ENCODE measurements at places on chromosomes 3 and 15. TPM values are rescaled to one million over a fixed set of nuclear protein-coding genes. Genes with fewer than 3 reads are reported as not detected.
A peak's percentile ranks its signal among the peaks of the same experiment; 100 is the strongest.

Gene GP5
- total RNA-seq = not detected

Gene CCDC54
- total RNA-seq = not detected

DNA sequence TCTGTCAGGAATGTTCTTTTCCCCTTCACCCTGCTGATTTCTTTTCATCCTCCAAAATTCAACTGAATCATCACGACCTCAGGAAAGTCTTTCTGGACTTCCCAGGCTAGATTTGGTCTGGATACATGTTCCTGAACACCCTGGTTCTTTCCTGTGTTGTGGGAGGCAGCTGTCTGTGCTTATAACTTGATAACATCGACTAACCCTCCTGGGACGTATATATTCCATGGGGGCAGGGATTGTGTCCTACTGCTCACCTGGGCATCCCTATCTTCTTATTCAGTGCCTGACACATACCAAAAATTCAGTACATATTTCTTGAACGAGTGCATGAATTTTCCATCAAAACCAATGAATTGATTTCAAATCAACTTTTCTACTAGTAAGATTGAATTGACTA is 47.6 kb upstream of the MEF2A start:
- no peaks in the 10 kb centered on the region for H3K27me3 ChIP-seq
- H3K4me3 ChIP-seq = no peak overlapping the region
- H3K27ac ChIP-seq = no peak overlapping the region

GRCh38 chr15:41254560-41254959 is 23.5 kb downstream of the CHP1 start:
- H3K27ac ChIP-seq = no peak overlapping the region
- peaks cover 9% of the 10 kb centered on the region for H3K36me3 ChIP-seq
- no peak overlapping the region for H3K4me3 ChIP-seq
- no peak for DNase-seq

Gene SMAD3
- total RNA-seq = 23.2 TPM

- H3K4me1 ChIP-seq = peaks cover 3% of the 10 kb centered on the region
- no peak overlapping the region for H3K4me3 ChIP-seq
Observed at GRCh38 chr15:22880068-22880980, 41.9 kb downstream of the NIPA2 start.

DNA sequence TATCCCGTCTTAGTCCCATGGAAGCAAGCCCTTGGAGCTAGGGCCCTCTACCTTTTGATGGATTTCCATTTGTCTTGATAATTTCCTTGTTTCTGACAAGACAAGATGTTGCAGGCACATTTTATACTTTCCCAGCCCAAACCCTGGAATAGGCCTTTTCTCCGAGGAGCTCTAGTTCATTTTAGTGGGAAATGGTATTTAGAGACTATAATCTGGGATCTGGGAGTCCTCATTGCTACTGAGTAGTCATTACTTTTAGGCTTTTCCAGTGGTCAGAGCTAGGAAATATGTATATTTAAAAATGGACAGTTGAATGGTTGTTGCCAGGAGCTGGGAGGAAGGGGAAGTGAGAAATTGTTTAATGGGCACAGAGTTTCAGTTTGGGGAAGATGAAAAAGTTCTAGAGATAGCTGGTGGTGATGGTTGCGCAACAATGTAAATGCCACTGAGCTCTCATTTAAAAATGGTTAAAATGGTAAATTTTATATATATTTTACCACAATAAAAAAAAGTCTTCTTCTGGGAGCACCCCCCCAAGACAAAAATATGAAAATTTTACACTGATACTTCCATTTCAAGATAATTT is 31.6 kb downstream of the MLH1 start:
- peaks cover 52% of the 10 kb centered on the region for H3K36me3 ChIP-seq
- no peak for DNase-seq
- no peaks in the 10 kb centered on the region for H3K27me3 ChIP-seq
- no peak overlapping the region for H3K27ac ChIP-seq

Gene LRRC3B
- not detected for total RNA-seq

- H3K4me3 ChIP-seq = no peak overlapping the region
- DNase-seq = no peak
- H3K4me1 ChIP-seq = peaks cover 21% of the 10 kb centered on the region
- H3K27ac ChIP-seq = no peak overlapping the region
Observed at GRCh38 chr3:127544803-127545201, 45.7 kb downstream of the TPRA1 start.

DNA sequence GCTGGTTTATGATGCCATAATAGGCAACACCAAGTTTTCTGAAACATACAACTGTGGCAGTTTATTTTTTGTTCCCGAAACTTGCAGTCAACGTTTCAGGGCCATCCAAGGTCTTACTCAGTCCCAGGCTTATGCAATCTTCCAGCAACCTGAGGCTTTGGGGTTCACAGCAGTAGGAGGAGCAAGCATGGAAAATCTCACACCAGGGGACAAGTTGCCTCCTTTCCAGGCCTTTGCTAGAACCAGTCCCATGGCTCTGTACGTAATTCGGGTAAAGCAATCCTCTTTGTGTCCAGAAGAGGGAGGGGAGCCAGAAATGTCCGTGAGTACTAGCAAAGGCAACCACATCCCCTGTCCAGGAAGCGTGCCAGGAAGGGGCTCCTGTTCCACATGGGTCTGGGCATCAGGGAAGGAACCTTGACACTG is 4.7 kb upstream of the FAM240A start:
- no peaks in the 10 kb centered on the region for H3K36me3 ChIP-seq
- no peaks in the 10 kb centered on the region for H3K4me1 ChIP-seq
- no peak overlapping the region for H3K27ac ChIP-seq

Gene LRRC31
- not detected for total RNA-seq

DNA sequence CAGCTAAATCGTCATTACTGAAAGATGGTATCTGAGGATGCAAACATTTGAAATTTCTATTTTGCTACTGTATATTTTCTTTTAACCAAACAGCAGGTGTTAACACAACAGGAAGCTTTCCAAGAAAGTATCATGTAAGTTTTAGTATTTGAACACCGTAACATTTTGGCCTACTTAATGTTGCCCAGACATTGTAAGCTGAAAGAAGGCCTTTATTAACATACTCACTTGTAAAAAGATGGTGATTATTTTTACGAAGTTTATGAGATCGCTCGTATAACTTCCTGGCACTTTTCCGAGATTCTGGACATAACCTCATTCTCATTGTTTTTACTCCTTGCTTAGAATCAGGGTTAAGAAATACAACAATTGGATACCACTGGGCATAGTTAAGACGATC is 95.7 kb downstream of the TJP1 start:
- no peak for DNase-seq
- H3K4me1 ChIP-seq = peaks cover 12% of the 10 kb centered on the region
- H3K27ac ChIP-seq = no peak overlapping the region
- peaks cover 47% of the 10 kb centered on the region for H3K36me3 ChIP-seq

DNA sequence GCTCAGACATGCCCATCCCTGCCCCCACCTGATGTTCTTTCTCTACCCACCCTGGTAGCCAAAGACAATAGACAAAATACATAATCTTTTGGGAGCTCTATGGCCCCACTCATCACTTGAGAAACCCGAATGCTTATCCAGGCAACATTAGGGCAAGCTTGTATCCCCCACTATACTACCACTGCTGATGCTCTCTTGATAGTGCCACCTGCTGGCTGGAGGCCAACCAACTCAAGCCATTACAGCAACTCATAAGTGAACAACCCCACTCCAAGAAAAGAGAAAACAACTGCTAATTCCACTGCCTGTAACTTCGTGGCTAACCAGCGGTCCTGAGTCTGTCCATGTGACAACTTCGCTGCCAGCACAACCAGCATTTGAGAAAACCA is 342.5 kb upstream of the TGFBR2 start:
- no peak overlapping the region for H3K27ac ChIP-seq
- H3K4me3 ChIP-seq = no peak overlapping the region
- H3K4me1 ChIP-seq = peaks cover 12% of the 10 kb centered on the region
- peaks cover 2% of the 10 kb centered on the region for H3K36me3 ChIP-seq
- DNase-seq = no peak

Gene HGD
- not detected for total RNA-seq

DNA sequence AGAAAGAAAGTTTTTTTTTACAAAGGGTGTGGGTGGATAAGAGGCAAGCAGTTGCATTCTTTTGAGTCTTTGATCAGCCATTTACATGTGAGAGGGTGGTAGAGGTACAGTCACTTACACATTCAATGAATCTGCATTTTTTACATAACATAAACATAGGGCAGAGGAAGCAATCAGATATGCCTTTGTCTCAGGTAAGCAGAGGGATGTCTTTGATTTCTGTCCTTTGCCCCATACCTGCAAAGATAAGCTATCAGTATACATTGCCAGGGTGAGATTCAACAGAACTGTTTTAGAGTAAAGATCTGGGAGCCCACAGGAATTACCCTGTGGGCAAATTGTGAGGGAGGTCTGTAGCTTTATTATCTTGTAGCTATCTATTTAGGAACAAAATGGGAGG is 5.4 kb upstream of the PPP1R2 start:
- H3K27me3 ChIP-seq = no peaks in the 10 kb centered on the region
- peaks cover 28% of the 10 kb centered on the region for H3K4me1 ChIP-seq
- no peak for DNase-seq
- H3K4me3 ChIP-seq = no peak overlapping the region
- no peaks in the 10 kb centered on the region for H3K36me3 ChIP-seq
- H3K27ac ChIP-seq = no peak overlapping the region

DNA sequence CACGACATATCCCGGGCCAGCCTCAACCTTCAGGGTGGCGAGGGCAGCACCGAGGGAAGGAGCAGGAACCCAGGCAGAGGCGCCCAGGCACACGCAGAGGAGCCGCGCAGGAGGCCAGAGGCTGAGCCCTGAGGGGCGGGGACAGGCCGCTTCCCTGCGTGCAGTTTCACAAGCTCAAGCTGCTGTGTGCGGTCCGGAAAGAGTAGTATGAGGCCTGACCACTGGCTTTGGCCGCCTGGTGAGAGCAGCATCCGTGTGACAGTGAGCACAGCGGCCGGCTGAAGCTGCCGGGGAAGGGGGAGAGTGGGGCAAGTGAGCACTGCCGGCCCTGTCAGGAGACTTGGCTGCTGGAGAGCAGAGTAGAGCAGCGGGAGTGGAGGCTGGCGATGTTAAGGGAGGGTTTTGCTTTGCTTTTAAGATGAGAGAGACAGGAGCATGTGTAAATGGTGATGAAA is 8.7 kb downstream of the ZDHHC19 start:
- H3K4me1 ChIP-seq = peaks cover 8% of the 10 kb centered on the region
- peaks cover 8% of the 10 kb centered on the region for H3K27me3 ChIP-seq
- H3K27ac ChIP-seq = peak overlapping the region; percentile 69
- H3K36me3 ChIP-seq = no peaks in the 10 kb centered on the region

Gene ATOSA
- total RNA-seq = 21.9 TPM

Gene ARMC8
- total RNA-seq = 45.2 TPM

- no peak for DNase-seq
- peaks cover 11% of the 10 kb centered on the region for H3K4me1 ChIP-seq
- peaks cover 31% of the 10 kb centered on the region for H3K36me3 ChIP-seq
- H3K4me3 ChIP-seq = no peak overlapping the region
- H3K27me3 ChIP-seq = no peaks in the 10 kb centered on the region
- H3K27ac ChIP-seq = no peak overlapping the region
Observed at GRCh38 chr3:129476586-129476985, 36.6 kb downstream of the IFT122 start.

GRCh38 chr15:34358367-34358766 is 8.6 kb downstream of the LPCAT4 start:
- no peaks in the 10 kb centered on the region for H3K27me3 ChIP-seq
- H3K4me1 ChIP-seq = peaks cover 7% of the 10 kb centered on the region
- no peak overlapping the region for H3K4me3 ChIP-seq
- no peak overlapping the region for H3K27ac ChIP-seq

DNA sequence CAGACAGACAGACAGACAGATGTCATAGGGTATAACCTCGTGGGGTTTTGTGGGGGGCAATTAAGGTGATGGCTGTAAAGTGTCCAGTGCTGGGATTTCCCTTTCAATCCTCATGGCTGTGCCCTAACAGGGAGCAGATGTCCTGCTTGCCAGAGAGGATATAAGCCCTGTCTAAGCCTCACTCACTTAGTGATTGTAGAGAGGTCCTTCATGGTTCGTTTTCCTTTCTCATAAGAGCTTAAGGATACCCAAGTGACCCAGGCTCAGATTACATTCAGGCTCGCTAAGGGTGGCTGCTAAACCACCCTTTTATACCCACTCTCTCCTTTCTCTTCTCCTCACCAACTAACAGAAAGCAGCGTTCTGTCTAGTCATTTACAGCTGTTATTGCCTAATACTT is 19.2 kb downstream of the LYSMD2 start:
- H3K4me3 ChIP-seq = no peak overlapping the region
- no peak for DNase-seq
- peaks cover 2% of the 10 kb centered on the region for H3K36me3 ChIP-seq

DNA sequence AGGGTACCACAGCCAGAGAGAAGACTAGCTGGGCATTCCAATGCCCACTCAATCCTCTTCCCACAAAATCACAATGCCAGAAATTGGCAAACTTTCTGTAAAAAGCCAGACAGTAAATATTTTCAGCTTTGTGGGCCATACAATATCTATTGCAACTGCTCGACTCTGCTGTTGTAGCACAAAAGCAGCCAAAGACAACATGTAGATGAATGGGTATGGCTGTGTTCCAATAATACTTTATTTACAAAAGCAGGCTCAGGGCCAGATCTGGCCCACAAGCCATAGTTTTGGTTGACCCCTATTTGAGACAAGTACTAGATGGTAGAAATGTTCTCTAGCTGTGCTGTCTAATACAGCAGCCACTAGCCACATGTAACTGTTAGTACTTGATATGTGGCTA is 330.9 kb downstream of the ERC2 start:
- H3K4me1 ChIP-seq = peaks cover 38% of the 10 kb centered on the region
- no peak overlapping the region for H3K4me3 ChIP-seq
- no peaks in the 10 kb centered on the region for H3K27me3 ChIP-seq
- H3K27ac ChIP-seq = peak overlapping the region; percentile 22
- no peaks in the 10 kb centered on the region for H3K36me3 ChIP-seq

- H3K27ac ChIP-seq = no peak within 1 kb of the TSS
- H3K4me3 ChIP-seq = no peak within 1 kb of the TSS
- no peaks in the 10 kb centered on the region for H3K4me1 ChIP-seq
- DNase-seq = no peak
- H3K36me3 ChIP-seq = peaks cover 27% of the 10 kb centered on the region
Observed at GRCh38 chr3:38281895-38282686, at the start of gene SLC22A14. TSS of gene SLC22A14 (plus strand) at chr3:38282294. CDS start at chr3:38306027, 23,733 bp downstream.

Gene CNTN4
- total RNA-seq = 0.52 TPM

Gene CYP19A1
- not detected for total RNA-seq

Measured in chondrocyte (in vitro differentiated cells).